ENCODE measurements at places on chromosomes 2 and 18. TPM values are rescaled to one million over a fixed set of nuclear protein-coding genes. Genes with fewer than 3 reads are reported as not detected.

Gene TMEM163
- not detected for total RNA-seq

Gene CABLES1
- 9.4 TPM for total RNA-seq

Gene TMEM178A
- 1.3 TPM for total RNA-seq

Gene SLC30A3
- total RNA-seq: under 0.01 TPM

Gene IL1A
- 2.3 TPM for total RNA-seq

Gene ITGAV
- 258 TPM for total RNA-seq

Gene SNRNP200
- 37.5 TPM for total RNA-seq

All from smooth muscle cell of bladder (primary cell).